ENCODE measurements at places on chromosomes 3 and 15.

DNA sequence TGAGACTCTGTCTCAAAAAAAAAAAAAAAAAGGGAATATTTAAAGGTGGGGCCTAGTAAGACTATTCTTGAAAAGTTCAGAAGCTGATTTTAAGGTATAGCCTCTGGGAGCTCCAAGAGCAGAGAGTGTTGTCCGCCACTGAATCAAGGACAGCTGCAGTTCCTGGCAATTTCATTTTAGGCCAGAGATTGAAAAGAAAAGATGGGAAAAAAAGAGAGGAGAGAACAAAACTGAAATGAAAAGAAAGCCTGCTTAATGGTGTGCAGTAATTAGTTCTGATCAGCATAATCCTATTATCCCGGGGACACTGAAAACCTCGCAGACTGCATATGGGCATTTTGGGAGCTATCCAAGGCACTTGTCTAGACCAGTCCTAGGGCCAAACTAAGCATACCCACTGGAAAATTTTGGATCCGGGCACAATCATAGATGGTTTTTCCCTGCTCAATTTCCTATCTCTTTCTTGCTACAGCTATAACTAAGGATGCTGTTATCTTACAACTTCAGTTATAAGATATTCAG lies 43.2 kb downstream of the EHHADH start:
- DNase-seq, result no peak

GRCh38 chr3:83523470-83524073 lies 1435.2 kb upstream of the CADM2 start:
- DNase-seq, result peak; percentile 6

DNA sequence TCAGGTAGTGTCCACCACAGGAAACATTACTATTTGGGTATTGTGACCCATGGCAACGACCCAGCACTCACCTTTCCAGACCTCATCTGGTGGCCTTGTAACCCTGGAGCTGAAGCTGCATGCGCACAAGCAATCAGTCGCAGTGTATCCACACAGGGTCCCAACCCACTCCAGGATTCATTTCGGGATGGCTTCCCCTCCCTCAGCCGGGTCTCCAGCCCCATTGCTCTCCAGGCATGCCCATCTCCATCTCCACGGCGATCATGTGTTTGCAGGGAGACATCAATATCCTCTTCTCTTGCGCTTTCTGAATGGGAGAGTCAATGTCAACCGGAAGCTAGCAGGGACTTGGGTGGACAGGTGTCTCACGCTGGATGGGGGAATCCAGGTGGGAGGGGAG lies 35.2 kb downstream of the GOLGA6L2 start:
- DNase-seq, result no peak

DNA sequence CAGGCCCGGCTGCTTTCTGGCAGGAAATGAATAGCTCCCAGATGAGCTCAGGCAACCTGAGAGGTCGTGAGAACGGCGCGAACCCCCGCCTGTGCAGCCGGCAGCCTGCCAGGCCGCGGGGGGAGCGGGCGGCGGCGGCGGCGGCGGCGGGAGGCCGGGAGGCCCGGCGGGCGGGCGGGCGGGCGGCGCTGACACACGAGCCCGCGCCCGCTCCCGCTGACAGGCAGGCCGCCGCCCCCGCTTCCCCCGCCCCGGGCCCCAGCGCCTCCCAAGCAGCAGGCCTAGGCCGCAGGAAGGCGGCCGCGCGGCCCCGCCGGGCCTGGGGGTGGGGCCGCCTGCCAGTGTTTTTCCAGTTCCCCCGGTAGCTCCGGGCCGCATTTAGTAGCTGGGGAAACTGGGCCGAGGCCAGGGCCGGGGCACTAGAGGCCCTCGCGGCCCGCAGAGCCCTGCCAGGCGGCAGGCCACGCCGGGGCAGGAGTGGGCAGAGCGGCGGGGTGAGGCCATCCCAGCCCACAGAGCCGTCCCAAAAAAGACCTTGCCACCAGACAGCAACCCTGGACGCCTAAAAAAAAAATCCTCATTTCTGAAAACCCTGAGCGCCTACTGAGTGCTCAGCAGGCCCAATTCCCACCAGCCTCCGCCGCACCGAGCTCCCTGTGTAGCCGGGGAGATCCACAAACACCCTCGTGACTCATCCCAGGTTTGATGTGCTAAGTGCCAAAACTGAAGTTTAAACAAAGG lies 5.6 kb downstream of the HES1 start:
- DNase-seq, result peak; percentile 60

DNA sequence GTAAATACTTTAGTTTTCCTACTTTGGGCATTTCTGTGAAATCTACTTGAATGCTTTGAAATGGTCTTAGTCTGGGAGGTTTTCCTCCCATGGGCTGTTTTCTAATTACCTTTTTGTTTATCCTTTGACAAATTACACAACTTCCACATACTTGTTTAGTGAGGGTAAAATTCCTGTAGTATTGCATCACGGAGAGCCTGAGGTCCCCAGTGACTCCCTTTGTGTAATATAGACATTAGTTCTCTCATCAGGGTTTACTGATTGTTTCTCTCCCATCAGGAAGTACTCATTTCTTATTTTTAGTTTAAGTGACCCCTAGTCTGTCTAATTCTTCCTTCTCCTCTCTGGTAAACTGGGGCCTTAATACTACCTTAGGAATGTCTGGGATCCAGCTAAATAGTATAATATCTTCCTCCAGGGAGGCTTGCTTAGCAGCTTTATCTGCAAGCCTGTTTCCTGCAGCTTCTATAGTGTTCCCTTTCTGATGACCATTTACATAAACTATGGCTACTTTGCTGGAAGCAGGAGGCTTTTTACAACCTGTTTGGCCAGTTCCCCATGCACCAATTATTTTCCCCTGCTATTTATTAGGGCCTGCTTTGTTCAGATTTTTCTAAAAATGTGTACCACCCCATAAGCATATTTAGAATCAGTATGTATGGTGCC lies 87.2 kb upstream of the XCR1 start:
- DNase-seq, result no peak
